Thyroid gland (tissue), 4 donors: ENCODE measurements at places on chromosomes 13 and 19.

- DNase-seq, result peak; percentile 16
These were observed 102.5 kb downstream of the FAM216B start for GRCh38 chr13:42883771-42884467.

- no peak for DNase-seq
These were observed 2549.4 kb downstream of the PCDH9 start for GRCh38 chr13:64680739-64681138.

- DNase-seq, result peak; percentile 61
These were observed 1.4 kb downstream of the EFNB2 start for GRCh38 chr13:106533943-106534638.

DNA sequence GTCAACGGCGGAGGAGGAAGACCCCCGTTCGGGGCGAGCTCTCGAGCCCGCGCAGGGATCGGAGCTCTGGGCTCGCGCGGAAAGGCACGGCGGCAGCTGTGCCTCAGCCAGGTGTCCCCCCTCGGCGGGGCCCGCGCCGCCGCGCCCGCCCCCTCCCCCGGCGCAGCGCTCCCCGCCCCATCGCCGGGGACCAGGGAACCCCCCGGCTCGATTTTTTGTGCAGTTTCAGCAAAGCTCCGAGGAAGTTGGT, 110.0 kb downstream of the KCNRG start:
- no peak for DNase-seq

GRCh38 chr13:39895254-39895653, 239.8 kb downstream of the COG6 start:
- DNase-seq, result no peak

GRCh38 chr13:113742445-113743120, 16.4 kb upstream of the TMEM255B start:
- DNase-seq, result no peak

DNA sequence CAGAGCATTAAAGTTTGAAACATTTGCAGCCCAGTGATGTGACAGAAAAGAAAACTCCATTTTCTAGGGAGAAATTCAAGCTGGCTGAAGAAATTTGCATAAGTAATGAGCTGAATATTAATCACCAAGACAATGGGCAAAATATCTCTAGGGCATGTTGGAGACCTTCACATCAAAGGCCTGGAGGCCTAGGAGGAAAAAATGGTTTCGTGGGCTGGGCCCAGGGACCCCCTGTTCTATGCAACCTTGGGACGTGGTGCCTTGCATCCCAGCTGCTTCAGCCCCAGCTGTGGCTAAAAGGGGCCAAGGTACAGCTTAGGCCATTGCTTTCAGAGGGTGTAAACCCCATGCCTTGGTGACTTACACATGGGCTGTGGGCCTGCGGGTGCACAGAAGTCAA, 5.7 kb upstream of the CLEC4M start:
- no peak for DNase-seq

- DNase-seq, result no peak
These were observed 95.4 kb downstream of the CYSLTR2 start for GRCh38 chr13:48749144-48749543.

DNA sequence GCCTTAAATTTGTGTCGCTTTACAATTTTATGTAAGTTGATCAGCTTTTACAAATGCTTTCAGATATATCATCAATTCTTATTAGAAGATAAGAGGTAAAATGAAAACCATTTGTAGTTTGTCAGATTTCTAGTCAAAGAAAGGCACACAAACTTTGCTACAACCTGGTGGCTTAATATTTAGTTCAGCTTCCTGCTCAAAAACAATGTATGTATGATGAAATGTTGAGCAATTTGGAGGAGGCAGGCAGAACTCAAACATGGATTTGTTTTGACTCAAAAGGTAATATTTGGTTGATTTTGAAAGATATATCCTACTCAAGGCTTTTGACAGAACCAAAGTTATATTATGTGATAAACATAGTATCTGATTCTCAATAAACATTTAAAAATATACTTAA, 24.2 kb downstream of the NEK5 start:
- no peak for DNase-seq

DNA sequence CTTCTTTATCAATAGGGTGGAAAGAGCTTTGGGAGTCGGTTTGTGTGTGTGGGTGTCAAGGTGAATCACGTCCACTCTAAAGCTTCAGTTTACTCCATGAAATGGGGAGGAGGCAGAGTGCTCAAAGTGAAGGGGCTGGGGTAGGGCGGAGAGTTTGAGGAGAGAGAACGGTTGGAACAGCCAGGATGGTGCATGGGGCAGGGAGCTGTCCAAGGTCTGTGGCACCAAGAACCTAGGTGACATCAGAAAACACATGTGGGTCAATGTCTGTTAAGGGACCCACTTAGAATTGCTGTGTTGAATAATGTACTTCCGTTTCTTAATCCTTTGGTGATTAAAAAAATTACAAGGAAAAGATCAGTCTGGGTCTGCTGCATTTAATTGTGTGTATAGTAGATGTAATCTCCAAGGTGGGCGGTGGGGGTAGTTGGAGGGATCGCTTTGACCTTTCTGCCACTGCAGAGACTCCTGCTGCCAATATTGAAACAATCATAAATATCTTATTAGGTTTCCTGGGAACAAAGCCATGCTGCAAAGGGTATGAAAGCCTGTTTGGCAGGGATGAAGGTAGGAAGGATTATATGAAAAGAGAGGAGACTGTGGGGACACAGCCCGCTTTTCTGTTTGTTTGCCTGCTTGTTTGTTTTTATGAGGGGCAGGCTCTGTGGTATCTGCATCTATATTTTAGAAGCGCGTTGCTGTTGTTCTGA, 122.3 kb downstream of the ATP8A2 start:
- no peak for DNase-seq

- DNase-seq, result no peak
These were observed 23.3 kb upstream of the POSTN start for GRCh38 chr13:37621811-37622361.
